ENCODE measurements at places on chromosomes 2 and 18.

DNA sequence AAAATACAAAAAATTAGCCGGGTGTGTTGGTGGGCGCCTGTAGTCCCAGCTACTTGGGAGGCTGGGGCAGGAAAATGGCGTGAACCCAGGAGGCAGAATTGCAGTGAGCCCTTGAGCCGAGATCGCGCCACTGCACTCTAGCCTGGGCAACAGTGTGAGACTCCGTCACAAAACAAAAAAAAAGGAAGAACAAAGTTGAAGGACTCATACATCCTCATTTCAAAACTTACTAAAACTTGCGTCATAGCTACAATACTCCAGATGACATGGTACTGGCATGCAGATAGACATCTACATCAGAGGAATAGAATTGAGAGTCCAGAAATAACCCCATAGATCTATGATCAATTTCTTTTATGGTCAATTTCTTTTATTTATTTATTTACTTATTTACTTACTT, 13.6 kb upstream of the CYP27C1 start:
- DNase-seq: no peak

- DNase-seq: no peak
These were observed 811.8 kb upstream of the ACVR2A start for GRCh38 chr2:147033044-147033443.

DNA sequence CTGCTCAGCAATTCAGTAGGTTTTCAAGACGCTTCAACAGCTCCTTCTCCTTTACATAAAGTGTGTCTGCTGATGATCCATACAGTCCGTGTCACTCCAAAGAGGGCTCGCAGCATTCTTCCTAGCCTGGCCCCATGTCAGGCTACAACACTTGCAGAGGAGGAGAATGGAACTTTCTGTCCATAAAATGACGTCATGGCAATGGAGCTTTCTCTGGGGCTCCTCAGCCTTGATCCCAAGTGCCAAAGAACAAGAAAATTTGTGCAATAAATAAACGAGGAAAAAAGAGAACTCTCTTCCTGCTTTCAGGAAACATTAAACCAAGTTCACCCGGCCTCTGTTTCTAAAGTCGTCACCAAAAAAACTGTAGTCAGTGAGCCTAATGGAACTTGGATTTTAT, 199.5 kb upstream of the MEIS1 start:
- no peak for DNase-seq

- no peak for DNase-seq
These were observed 52.7 kb upstream of the SCYGR2 start for GRCh38 chr2:227545990-227546389.

GRCh38 chr2:23083966-23084365, 301.0 kb upstream of the KLHL29 start:
- DNase-seq: no peak

DNA sequence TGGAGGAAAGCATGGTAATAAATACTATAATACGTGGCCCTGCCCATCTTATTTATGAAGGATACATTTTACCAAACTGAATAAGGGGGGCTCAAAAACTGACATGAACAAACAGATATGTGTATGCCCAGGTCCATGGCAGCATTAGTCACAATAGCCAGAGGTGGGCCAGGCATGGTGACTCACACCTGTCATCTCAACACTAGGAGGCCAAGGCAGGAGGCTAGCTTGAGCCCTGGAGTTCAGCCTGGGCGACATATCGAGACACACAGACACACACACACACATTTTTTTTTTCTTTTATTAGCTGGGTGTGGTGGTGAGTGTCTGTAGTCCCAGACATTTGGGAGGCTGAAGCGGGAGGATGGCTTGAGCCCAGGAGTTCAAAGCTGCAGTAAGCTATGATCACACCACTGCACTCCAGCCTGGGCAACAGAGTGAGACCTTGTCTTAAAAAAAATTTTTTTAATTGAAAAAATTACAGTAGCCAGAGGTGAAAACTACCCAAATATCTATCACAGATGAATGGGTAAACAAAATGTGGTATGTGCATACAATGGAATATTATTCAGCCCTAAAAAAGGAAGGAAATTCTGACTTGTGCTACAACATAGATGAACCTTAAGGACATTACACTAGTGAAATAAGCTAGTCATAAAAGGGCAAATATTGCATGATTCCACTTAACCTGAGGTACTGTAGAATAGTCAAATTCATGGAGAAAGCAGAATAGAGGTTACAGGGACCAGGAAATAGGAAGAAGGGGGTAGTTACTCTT, 8.0 kb downstream of the ATP8B1 start:
- no peak for DNase-seq

DNA sequence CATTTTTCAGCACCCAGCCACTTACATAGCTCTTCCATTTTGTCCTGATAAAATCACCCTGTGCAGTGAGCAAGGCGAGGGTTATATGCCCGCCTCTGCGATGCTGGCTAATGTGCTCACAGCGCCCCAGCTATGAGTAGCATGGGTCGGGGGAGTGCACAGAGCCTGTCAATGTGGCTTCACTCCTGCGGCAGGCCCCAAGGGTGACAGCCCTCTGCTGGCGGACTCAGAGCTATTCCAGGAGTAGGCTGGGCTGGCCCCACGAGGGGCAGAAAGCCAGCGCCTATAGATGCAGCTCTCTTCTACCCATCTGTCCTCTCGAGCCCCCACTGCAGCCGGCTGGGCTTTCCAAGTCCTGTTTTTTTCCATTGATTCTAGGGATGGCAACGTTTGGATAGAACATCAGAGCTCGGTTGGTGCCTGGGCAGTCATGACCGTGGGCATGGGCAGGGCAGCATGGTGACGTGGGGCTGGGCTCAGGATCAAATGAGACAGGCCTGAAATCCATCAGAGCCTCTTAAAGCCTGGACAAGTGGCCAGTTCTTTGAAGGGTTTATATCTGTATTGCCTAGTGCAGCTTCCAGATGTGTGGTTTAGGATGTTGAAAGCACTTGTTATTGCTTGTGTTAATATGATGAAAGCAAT, 134.7 kb downstream of the MCFD2 start:
- DNase-seq: no peak

GRCh38 chr18:39946623-39947061, 2008.4 kb upstream of the PIK3C3 start:
- peak; percentile 58 for DNase-seq

DNA sequence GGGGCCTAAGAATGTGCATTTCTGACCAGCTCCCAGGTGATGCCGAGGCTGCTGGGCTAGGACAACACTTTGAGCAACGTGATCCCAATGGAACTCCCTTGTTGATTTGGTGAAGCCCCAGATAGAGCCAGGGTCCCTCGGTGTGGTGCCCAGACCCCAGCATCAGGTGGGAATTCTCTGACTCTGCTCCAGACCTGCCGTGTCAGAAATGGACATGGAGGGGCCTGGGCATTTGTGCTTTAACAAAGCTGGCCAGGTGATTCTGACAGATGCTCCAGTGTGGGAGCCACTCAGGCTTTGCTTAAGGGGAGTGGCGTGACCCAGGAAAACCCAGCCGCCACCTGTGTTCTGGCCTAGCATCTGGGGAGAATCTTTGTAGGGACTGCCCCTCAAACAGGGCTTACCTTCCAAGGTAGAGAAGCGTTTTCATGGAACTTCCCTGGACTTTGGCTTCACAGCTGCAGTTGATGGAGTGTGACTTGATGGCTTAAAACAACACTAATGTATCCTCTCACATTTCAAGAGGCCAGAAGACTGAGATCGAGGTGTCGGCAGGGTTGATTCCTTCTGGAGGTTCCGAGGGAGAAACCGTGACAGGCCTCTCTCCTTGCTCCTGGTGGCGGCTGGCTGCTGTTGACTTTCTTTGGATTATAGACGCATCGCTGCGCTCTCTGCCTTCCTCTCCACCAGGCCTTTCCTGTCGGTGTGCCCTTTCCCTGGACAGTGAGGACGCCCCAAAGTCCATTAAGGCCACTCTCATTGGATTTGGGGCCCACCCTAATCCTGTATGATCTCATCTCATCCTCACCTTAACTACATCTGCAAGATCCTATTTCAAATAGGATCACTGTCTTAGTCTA, 57.0 kb upstream of the HDAC4 start:
- DNase-seq: no peak

DNA sequence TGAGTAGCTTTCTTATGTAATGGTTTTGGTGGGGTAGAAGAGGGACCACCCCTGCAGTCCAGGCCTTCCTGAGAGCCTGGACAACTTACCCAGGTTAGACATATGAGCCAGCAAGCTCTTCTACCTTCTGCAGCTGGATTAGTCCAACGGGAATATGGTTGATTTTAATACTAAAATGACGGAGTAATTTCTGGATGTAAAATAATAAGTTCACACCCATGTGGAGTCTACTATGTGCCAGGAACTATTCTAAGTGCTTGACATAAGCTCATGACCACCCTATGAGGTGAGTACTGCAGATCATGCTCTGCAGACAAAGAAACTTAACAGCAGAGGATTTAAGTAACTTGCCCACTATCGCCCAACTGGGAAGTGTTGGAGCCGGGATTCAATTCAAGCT, 45.5 kb downstream of the DPP4 start:
- DNase-seq: no peak

GRCh38 chr2:236498369-236498768, 71.3 kb upstream of the ACKR3 start:
- peak; percentile 53 for DNase-seq

GRCh38 chr2:24924732-24925131, 4.7 kb upstream of the ADCY3 start:
- DNase-seq: no peak

DNA sequence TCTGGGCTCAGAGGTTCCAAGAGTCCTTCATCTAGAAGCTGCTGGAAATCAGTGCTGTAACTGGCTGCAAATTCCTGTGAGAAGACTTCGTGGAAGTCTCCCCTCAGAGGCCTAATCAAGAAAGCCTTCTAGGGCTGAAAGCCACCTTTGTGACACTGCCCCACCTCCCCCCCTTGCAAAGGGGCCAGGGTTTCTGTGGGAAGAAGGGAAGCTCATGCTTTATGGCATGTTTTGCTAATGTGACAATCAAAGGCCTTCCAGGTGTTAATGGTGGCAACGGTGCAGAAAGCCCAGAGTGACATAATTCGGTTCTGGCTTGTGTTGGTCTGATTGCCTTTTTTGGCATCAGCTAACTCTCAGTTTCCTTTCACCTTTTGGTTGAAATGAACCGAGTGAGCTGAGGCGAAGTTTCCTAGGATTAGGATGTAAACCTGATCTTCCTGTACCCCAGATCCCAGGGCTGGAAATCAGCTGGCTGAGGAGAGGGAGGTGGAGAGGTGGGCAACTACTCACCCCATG, 126.9 kb upstream of the TRIB2 start:
- DNase-seq: no peak

DNA sequence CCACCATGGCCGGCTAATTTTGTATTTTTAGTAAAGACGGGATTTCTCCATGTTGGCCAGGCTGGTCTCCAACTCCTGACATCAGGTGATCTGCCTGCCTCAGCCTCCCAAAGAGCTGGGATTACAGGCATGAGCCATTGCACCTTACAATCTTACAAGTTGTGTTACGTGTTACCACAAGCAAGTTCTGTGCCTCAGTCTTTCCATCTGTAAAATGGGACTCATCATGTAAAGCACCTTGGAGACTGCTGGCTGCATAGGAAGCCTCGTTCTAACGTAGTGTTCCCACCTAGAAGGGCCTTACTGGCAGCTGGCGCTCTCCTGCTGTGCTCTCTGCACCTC, 10.0 kb downstream of the DNAJB2 start:
- no peak for DNase-seq

- no peak for DNase-seq
These were observed 322.4 kb downstream of the PTPRM start for GRCh38 chr18:7889515-7889914.

- DNase-seq: no peak
These were observed 93.1 kb downstream of the SPATS2L start for GRCh38 chr2:200399636-200400035.

DNA sequence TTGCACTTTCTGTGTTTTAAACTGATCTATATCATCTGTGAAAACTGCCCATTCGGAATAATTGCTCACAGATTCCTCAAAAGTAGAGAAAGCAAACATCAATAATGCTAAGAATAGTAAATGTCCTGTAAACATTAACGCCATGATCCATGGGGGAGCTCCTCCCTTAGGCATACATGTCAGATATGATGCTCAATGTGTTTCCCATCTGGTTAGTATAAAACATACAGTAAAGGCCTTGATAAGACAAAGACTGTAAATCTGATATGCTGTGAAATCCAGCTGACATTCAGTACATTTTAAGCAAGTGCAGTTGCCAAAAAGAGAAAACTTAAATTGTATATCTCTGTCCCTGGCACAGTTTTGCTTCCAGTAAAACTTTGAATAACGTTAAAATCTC, 2.1 kb downstream of the DSEL start:
- DNase-seq: no peak

DNA sequence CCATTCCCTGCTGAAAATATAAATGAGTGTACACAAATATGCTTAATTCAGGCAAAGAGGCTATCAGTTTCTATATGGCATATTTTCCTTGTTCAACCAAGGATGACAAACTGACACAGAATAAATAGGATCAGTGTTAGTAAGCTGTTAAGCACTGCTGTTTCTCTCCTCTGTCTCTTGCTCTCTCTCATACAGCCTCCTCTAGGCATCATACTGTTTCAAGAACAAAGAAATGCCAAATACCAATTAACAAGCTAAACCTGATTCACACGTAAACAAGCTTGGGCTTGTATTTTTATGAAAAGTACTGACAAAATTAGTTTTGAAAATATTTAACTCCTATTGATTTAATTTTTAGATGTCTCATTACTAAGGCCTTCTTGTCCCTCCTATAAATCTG, 1027.2 kb upstream of the ACVR2A start:
- DNase-seq: no peak

- no peak for DNase-seq
These were observed 93.4 kb upstream of the TLK1 start for GRCh38 chr2:171253900-171254650.

DNA sequence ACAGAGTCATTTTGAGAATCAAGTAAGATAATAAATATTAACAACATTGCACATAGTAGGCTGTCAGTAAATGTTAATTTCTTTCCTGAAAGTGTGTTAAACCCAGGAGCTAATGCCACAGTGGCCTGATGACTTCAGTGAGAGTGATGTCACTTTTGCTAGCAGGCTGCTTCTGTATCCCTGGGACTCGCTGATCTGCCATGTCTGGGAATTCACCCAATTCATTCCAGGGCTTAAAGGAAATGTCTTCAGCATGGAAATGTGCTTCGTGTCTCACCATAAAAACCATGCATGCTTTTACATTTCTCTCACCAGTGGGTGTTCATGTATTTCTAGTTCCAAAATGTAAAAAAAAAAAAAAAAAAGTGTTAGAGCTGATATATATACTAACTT, 56.8 kb upstream of the MAPRE3 start:
- DNase-seq: no peak

All from kidney epithelial cell (primary cell).